ENCODE measurements at places on chromosomes 5 and 9. TPM values are rescaled to one million over a fixed set of nuclear protein-coding genes. Genes with fewer than 3 reads are reported as not detected.
A peak's percentile ranks its signal among the peaks of the same experiment; 100 is the strongest.

GRCh38 chr5:29005386-29005785 is 1967.0 kb upstream of the CDH9 start:
- DNase-seq: no peak

DNA sequence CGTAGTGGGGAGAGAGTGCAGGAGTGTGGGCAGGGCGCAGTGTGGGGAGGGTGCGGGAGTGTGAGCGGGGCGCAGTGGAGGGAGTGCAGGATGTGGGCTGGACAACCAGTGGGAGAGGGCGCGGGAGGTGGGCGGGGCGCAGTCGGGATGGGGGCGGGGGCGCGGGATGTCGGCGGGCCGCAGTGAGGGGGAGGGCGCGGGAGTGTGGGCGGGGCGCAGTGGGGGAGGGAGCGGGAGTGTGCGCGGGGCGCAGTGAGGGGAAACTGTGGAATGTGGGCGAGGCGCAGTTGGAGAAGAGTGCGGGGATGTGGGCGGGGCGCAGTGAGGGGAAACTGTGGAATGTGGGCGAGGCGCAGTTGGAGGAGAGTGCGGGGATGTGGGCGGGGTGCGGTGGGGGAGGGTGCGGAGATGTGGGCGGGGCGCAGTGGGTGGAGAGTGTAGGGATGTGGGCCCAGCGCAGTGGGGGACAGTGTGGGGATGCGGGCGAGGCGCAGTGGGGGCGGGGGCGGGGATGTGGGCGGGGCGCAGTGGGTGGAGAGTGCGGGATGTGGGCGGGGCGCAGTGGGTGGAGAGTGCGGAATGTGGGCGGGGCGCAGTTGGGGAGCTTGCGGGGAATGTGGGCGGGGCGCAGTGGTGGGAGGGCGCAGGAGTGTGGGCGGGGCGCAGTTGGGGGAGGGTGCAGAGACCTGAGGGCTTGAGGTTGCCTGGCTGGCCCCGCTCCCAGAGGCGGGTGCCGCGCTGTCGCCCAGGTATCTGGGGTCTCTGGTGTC is at the start of gene NXNL2:
Gene NXNL2 (plus strand): TSS at position 723 of the 770 bp plus-strand sequence. CDS start 257 bp downstream, outside the sequence.
- DNase-seq: peak; percentile 91

- no peak for DNase-seq
These were observed 107.6 kb downstream of the ADRB2 start for GRCh38 chr5:148933903-148934432.

DNA sequence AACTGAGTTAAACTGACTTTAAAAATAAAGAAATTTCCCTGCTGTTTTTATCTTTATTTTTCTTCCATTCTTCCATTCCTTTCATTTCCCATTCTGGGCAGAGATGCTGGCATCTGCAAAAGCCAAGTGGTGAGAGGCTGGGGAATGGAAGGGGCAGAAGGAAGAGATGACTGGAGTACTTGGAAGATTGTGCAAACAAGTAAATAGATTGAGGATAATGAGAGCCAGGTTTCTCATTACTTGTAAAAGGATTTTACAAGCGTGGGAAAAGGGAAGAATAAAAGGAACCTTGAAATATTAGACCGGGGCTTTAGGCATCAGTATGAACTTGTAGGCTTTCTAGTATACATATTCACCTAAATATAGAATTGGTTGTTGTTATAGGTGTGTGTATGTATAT is 341.2 kb downstream of the CAAP1 start:
- DNase-seq: no peak

DNA sequence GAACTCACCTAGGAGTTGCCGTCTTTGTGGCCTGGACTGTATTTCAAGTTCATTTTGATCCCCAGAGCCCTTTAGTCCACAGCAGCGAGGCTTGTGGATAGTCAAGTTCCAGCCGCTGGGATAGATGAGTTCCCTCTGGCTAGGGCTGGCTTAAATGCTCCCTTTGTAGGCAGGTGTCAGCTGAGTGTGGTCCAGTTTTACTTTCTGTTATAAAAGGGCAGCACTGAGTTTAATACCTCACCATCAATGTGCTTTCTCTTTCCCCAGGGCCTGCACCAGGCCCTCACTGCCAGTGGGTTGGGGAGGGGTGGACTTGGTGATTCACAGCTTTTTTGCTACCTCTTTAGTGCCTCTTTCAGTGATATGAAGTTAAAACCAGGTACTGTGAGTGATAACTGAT is 188.2 kb downstream of the SLCO4C1 start:
- no peak for DNase-seq

PCDHGA3 gene
- 0.57 TPM for total RNA-seq

GRCh38 chr9:83596899-83597504 is 25.9 kb upstream of the IDNK start:
- DNase-seq: peak; percentile 29

- no peak for DNase-seq
These were observed 173.2 kb downstream of the RGS3 start for GRCh38 chr9:113636693-113637092.

GRCh38 chr5:160315968-160316367 is 3.6 kb upstream of the CCNJL start:
- DNase-seq: peak; percentile 85

DNA sequence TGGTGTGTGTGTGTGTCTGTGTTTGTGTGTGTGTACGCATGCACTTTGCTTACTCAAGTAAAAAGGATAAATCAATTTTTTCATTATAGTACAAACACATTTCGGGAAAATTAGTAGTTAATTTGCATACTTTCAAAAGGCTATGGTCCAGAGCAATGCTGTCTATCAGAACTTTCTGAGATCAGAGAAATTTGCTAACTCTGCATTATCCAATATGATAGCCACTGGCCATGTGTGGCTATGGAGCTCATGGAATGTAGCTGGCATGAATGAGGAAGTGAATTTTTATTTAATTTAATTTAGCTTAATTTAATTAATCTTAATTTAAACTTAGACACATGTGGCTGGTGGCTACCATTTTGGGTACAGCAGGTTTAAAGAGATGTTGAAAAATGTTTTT is 289.6 kb downstream of the MAT2B start:
- no peak for DNase-seq

FGF18 gene
- total RNA-seq: not detected

CNTFR gene
- total RNA-seq: not detected

Data from Daoy (cell line).